ENCODE measurements at places on chromosomes 5 and 9.
A peak's percentile ranks its signal among the peaks of the same experiment; 100 is the strongest.

DNA sequence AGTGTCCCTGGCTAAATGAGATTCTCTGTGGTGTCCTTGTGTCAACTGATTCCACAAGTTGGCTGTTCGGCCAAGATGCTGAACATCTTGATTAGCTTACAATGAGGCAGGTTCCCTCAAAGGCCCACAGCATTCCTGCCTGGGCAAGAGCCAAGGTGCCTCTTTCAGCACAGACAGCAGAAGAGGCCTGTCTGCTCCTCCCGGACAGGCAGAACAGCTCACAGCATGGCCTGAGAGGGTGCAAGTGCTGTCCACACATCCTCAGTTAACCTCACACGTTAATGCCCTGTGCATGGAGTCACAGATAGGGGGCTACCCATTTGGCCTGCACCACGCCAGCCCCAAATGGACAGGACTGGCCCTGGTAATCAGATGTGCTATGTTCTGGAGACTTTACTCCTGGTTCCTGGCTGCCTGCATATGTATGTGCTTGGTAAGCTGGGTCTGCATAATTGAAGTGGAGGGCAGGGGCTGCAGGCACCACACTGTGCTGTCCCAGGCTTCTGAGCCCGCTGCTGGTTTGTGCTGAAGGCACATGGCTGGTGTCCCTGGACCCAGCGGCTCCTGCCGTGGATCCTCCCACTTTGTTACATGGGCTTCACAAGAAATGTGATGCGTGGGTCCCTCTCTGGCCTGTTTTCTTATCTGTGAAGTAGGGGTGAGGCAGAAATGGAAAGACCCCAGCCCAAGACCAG is 8.9 kb downstream of the CSF2 start:
- H3K27me3 ChIP-seq: no peaks in the 10 kb centered on the region
- H3K27ac ChIP-seq: no peak overlapping the region
- peaks cover 5% of the 10 kb centered on the region for H3K4me1 ChIP-seq
- H3K36me3 ChIP-seq: no peaks in the 10 kb centered on the region

DNA sequence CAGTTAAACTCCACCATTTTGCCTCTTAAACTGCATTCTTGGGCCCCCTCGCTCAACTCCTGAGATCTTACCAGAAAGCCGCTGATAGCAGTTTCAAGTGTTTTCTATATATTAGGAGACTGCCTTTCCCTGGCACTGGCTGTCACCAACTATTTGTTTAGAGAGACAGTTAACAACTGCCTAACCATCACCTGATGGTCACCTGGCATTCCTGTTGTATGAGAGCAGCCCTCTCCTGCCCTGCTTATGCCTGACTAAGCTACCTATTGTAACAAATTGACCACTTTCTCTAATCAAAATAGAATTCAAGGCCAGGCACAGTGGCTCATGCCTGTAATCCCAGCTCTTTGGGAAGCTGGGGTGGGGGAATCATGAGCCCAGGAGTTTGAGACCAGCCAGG is 28.0 kb upstream of the SIL1 start:
- no peaks in the 10 kb centered on the region for H3K4me1 ChIP-seq
- no peak overlapping the region for H3K4me3 ChIP-seq
- H3K27ac ChIP-seq: no peak overlapping the region
- H3K36me3 ChIP-seq: no peaks in the 10 kb centered on the region
- DNase-seq: no peak
- no peaks in the 10 kb centered on the region for H3K27me3 ChIP-seq

- peak; percentile 29 for DNase-seq
- no peak overlapping the region for H3K27ac ChIP-seq
- no peak overlapping the region for H3K4me3 ChIP-seq
- no peaks in the 10 kb centered on the region for H3K27me3 ChIP-seq
- no peaks in the 10 kb centered on the region for H3K36me3 ChIP-seq
Measured at GRCh38 chr9:84261070-84261746, 79.3 kb downstream of the SLC28A3 start.

GRCh38 chr9:87564791-87565241 is 67.1 kb downstream of the DAPK1 start:
- no peak overlapping the region for H3K4me3 ChIP-seq
- H3K4me1 ChIP-seq: peaks cover 80% of the 10 kb centered on the region
- no peaks in the 10 kb centered on the region for H3K27me3 ChIP-seq
- peaks cover 8% of the 10 kb centered on the region for H3K36me3 ChIP-seq
- DNase-seq: no peak

- no peaks in the 10 kb centered on the region for H3K36me3 ChIP-seq
- no peak overlapping the region for H3K4me3 ChIP-seq
- H3K27me3 ChIP-seq: no peaks in the 10 kb centered on the region
- DNase-seq: no peak
- H3K4me1 ChIP-seq: no peaks in the 10 kb centered on the region
Measured at GRCh38 chr5:102888483-102888882, 133.4 kb downstream of the PAM start.

Measured in thymus (tissue), 14 donors.